HFF-Myc (cell line): ENCODE measurements at places on chromosomes 13 and 19.

DNA sequence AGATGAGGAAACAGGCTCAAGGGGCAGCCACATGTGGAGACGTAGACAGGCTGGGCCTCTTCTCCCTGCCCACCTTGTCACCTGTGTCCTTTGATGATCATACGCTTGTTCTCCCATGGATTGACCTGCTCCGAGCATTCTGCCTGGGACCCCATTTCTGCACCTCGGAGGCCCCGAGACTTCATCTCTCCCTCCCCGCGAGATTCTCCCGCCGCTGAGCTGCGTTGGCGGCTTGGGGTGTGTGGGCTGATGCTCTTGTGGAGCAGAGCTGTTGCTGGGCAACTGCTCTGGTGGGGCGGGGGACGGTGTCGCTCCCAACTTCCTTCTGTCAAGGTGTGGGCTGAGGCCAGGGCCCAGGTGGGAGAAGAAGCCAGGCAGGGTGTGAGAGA, 22.1 kb downstream of the MAST3 start:
- no peak for DNase-seq

GRCh38 chr19:3277649-3278048, 53.2 kb downstream of the CELF5 start:
- no peak for DNase-seq

GRCh38 chr19:32427536-32427935, 22.0 kb downstream of the DPY19L3 start:
- no peak for DNase-seq

DNA sequence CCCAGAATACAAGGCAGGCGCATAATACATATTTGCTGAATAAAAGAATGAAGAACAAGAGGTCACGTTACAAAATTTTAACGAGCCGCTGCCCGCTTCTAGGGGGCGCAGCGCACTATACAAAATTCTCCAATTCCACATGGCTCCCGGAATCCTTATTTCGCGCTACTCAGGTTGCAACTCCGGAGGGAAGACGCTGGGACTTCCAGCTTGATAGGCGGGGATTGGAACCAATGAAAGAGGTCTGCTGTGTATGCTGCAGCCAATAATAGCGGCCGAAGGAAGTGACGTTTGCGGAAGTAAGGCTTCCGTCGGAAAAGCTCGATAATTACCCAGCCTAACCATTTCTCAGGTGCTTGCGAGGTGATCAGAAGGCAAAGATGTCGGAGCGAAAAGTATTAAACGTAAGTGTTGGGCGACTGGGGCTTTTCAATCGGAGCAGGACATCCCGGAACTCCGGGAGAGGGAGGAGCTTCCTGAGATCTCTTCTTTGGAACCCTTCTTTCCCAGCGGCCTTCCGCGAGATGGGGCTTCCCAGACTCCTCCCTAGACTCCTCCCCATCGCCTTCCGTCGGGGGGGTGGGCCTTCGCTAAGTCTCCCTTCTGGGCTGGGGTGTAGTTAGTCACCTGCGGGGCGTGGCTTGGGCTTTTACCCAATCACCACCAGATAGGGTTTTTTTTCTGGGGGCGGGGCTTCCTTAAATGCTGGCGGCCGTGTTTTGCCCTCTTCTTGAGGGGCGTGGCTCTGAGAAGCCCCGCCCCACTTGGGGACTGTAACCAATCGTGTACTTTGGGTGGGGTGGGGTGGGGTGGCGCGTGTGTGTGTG, at the start of gene YJU2:
Gene YJU2, plus strand, starts transcription at position 314 of the 827 bp plus-strand sequence. Its CDS starts 67 bp downstream, at position 381.
- DNase-seq: peak; percentile 99

DNA sequence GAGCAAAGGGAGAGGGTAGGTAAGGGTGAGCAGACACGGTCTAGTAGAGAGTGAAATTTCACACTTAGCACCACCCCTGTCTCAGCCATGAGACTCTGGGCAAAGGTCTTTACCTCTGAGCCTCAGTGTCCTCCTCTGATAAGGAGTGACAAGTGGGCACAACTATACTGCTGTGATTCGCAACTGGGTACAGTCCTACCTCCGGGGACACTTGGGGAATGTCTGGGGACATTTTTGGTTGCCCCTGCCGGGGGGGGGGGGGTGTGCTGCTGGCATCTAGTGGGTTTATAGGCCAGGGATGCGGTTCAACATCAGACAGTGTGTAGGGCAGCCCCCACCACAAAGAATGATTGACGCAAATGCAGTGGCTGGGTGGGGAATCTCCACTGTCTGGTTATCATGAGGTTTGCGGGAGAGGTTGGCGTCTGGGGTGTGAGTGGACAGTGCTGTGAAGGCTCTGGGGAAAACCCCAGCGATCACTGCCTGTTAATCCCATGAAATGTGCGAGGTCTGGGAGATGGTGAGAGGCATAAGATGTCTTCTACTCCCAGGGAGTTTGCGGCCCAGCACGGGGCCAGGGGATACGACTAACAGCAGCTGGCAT, 4.3 kb downstream of the NACC1 start:
- DNase-seq: no peak

GRCh38 chr19:17866964-17867486, 4.7 kb upstream of the SLC5A5 start:
- DNase-seq: no peak

DNA sequence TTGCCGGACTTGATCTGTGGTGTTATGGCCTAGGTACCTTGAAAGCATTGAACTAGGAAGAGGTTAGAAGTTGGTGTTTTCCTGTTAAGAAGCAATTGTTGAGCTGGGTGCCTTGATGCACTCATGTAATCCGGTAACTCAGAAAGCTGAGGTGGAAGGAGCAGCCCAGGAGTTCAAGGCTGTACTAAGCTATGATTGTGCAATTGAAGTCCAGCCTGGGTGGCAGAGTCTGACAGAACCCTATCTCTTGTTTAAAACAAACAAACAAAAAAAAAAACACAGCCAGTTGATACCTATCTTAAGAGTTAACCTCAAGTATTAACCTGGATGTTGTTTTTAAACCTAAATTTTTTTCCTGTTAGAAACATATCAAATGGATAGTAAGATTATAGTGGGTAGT, 19.3 kb downstream of the SAFB start:
- no peak for DNase-seq

DNA sequence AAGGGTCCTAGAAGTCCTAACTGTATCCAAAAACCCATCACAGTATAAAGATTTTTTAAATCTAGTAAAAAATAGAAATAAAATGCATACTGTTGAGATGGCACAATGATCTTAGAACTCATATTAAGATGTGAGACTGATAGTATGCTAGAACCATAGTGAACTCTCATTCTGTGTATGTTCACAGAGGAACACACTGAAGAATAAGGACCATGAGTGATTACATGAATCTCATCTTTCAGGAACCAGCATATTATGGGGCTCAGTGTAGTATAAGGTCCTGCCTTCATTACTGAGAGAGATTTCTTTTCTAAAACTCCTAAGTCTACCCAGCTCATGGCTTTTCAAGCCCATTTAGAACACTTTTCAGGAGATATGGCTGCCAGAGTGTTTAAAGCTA, 59.8 kb upstream of the RFC3 start:
- DNase-seq: no peak

- no peak for DNase-seq
Observed at GRCh38 chr13:30318026-30318425, 10.7 kb upstream of the KATNAL1 start.

DNA sequence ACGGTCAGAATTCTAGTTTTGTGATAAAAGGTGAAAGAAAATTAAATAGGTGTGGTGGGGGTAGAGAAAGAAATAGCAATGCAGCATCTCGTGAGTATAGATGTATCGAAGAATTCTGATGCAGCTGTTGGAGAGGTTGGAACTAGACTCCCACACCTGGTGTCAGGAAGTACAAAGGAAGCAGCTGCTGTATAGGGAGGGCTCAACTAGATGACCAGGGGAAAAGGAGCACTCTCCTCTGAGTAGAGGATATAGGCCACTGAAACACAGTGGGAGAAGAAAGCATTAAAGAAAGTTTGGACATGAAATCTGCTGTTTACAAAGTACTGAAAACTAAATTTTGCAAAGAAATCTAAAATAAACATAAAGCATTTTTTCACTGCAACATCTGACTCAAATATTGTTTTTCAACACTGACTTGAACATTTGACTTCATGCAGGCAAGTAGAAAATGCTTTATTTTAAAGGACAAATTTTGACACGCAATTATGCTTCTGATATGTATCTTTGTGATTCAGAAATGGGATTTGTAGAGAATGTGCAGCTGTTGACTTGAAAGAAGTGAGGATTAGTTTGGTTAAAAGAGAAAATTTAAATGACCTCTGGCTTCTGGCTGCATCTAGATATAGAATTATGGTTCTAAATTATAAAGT, 82.2 kb downstream of the MIPEP start:
- no peak for DNase-seq

- no peak for DNase-seq
Observed at GRCh38 chr13:39496506-39496905, 106.5 kb downstream of the LHFPL6 start.

- no peak for DNase-seq
Observed at GRCh38 chr19:13016245-13016627, 21.0 kb downstream of the NFIX start.

DNA sequence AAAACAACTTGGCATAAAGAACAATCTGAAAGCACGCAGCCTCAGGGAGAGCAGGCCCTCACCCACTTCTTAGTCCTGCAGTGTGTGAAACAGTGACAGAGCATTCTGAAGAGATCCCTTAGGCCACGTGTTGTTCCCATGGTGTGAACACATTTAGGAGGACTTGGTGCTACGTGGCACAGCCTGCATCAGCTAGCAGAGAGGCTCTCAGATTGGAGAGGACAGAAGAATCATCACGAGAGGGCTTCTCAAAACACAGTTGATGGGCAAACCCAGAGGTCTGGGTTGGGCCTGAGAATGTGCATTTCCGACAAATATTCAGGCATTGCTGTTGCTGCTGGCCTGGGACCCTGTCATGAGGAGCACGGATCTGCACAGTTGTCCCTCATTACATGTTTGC, 26.1 kb upstream of the TFDP1 start:
- no peak for DNase-seq

GRCh38 chr19:56566904-56567273, 379 bp upstream of the ZNF470 start:
- DNase-seq: peak; percentile 1

- peak; percentile 6 for DNase-seq
Observed at GRCh38 chr13:108155185-108156106, 59.9 kb downstream of the LIG4 start.

DNA sequence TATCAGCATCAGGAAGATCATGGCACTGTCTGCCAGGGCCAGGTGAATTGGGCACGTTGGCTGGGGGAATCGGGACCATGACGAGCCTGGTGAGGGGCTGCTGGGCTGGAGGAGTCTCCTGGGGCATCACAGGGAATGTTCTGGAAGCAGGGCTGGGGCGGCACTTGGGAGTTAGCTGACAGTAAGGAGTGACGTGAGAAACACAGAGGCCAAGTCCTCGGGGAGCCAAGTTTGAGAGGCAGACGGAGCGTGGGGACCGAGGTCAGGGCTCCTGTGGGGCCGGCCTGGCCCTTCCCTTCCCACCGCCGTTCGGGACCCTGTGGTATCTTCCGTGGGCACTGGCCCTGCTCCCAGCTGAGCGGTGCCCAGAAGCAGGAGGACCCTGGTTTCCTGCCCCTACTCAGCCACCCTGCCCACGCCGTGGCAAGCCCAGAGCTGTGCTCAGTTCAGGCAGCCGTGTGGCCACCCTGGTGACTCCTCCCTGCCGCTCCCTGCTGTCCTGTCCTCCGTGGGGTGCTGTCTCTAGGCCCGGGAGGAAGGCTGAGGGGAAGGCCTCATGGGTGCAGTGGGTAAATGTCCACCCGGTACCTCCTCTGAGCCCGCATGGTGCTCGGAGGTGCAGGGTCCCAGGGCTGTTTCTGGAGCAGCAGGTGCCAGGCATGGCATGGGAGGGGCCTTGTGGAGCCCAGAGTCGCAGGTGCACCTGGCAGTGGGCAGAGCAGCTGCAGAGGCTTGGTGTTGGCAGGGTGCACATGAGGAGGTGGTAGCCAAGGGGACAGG, 25.2 kb downstream of the CRTC1 start:
- DNase-seq: no peak

- DNase-seq: peak; percentile 26
Observed at GRCh38 chr19:12956446-12957388, at the start of gene GADD45GIP1. TSS of gene GADD45GIP1 (minus strand) at chr19:12957223. CDS start at chr19:12957212, 11 bp downstream.

DNA sequence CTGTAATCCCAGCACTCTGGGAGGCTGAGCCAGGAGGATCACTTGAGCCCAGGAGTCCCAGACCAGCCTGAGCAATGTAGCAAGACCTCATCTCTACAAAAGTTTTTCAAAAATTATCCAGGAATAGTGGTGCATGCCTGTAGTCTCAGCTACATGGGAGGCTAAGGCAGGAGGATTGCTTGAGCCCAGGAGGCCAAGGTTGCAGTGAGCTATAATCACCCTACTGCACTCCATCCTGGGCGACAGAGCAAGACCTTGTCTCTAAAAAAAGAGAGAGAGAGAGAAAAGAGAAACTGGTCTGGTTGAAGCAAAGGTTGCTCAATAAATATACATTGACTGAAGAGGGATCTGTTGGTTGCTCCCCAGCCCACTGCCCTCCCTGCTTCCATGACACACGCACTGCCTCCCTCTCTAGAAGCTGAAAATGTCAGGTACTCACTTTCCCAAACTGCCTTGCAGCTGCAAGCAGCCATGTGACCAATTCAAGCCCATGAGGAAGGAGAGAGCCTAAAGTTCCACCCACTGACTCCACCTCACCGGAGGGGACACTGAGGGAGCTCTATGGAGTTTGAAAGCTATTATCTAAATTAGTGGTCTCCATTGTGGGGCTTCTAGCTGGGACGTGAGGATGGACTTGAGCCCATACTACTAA, 14.0 kb downstream of the CEACAM16 start:
- DNase-seq: no peak
